Cortex of kidney (tissue), 1 donor: ENCODE measurements at places on chromosomes 5 and 9.

DNA sequence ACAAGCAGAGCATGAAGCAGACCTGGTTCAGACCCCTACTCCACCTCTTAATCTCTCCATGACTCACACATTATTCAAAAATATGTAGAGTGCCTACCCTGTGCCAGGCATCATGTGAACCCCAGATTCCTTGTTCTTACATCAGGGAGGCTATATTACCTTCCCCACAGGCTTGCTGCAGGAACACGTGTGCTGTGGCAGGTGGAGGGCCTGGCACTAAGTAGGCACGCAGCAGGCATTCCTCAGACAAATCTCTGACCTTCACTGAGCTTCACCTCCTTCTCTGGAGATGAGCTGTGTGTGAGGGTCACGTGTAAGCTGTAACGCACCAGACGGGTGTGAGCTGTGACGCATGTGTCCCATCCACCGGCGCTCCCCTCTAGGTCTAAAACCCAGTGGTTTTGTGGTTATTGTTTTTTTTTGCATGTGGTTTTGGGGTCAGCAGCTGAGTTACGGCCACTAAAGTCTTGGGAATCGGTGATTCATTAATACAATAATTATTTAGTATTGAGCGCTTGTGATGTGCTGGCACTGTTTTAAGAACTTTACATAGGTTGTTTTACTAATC, 30.3 kb downstream of the ANGPTL2 start:
- DNase-seq, result no peak

DNA sequence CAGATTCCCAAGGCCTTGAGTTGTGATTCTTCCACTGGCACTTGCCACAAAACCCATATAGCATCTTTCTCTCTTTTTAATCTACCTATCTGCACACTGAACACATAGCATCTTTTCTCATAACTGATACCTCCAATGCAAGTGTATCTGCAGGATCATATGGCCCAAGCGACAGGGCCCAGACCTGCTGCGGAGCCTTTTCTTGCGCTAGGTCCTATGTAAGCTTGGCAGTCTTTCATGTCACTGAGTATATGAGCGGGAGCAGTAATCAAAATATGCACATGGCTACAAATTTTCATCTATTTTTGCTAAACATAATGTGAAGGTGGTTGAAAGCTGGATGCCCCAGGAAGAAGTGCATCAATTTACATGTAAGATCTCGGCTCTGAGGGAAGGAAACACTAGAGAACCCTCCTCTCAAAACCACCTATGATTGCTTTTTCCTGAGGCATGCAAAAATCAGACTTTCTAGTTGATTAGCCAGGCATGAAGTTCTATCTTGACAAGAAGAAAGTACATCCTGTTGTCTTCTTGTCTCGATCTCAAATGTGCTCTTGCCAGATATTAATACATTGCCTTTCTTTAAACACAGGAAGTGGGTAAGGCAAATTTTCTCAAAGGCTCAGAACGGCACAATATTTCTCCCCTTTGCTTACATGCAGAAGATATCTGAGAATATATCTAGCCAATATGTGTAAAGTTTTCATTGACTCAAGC, 26.9 kb upstream of the CEMIP2 start:
- DNase-seq, result no peak

- DNase-seq, result no peak
Measured at GRCh38 chr9:105967797-105968196, 273.5 kb downstream of the TMEM38B start.

DNA sequence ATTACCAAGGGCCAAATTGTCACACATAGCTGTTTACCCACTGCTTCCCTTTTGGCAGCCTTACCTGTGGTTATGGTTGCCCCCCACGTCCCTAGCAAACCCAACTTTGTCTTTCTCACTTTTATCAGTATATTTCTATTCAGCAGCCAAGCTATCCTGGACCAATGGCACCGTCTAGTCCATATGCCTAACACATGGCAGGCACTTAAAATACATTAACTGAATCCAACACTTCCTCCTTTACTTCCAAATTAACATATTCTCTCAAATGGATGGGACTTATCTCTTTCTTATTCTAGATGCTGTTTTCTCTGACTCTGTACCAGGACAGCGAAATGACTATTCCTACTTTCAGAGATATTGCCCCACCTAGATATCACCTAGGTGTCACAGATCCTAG, 50.9 kb upstream of the SLC44A1 start:
- DNase-seq, result no peak

- no peak for DNase-seq
Measured at GRCh38 chr9:88991066-88992034, at the start of gene S1PR3. S1PR3 (plus strand) TSS chr9:88991468; CDS start chr9:89001201, 9,733 bp downstream.

GRCh38 chr5:132754111-132754510, 6.9 kb downstream of the CCNI2 start:
- DNase-seq, result no peak

- no peak for DNase-seq
Measured at GRCh38 chr5:67694810-67695191, 498.2 kb upstream of the CD180 start.

- no peak for DNase-seq
Measured at GRCh38 chr5:125277494-125278154, 531.2 kb upstream of the ZNF608 start.

GRCh38 chr5:59485629-59486439, 407.7 kb downstream of the PDE4D start:
- no peak for DNase-seq

DNA sequence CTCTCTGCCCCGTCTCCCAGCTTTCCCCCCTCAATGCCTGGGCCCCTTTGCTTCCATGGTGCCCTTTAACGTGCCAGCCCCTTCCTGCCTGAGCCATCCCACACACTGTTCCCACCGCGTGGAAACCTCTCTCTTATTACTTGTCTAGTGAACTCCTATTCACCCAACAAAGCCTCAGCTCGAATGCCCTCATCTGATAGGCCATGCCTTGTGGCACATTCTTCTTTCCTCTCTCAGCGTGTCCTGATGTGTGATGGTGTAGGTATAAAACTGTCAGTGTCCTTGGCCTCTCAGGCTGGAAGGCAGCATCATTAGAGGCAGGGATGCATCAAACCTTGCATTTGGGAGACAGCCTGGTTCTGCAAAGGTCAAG, 152.3 kb downstream of the OLFM1 start:
- no peak for DNase-seq
